ENCODE measurements at places on chromosomes 5 and 9. TPM values are rescaled to one million over a fixed set of nuclear protein-coding genes. Genes with fewer than 3 reads are reported as not detected.
A peak's percentile ranks its signal among the peaks of the same experiment; 100 is the strongest.

STPG3 gene
- not detected for total RNA-seq

MZB1 gene
- total RNA-seq = 0.31 TPM

SPINK9 gene
- total RNA-seq = not detected

CEP120 gene
- total RNA-seq = 14.7 TPM

PCDHA9 gene
- not detected for total RNA-seq

DNA sequence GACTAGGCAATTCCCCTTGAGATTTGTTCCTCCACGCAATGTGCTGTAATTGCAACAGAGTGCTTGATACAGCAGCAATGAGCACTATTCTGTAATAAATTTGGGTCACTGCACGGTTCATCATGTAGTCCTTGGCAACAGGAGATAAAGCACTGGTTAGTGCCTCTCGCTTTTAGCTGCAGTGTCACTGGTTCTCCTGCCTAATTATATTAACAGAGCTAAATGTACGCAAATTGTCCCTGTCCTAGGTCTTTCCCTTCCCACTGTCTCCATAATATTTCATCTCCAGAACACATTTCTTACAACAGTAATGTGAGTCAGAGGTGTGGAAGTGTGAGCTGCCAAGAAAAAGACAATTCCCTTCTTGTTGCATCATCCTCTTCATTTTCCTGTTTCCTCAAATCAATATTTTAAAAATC, 553.1 kb downstream of the ZNF608 start:
- no peak for DNase-seq

DNA sequence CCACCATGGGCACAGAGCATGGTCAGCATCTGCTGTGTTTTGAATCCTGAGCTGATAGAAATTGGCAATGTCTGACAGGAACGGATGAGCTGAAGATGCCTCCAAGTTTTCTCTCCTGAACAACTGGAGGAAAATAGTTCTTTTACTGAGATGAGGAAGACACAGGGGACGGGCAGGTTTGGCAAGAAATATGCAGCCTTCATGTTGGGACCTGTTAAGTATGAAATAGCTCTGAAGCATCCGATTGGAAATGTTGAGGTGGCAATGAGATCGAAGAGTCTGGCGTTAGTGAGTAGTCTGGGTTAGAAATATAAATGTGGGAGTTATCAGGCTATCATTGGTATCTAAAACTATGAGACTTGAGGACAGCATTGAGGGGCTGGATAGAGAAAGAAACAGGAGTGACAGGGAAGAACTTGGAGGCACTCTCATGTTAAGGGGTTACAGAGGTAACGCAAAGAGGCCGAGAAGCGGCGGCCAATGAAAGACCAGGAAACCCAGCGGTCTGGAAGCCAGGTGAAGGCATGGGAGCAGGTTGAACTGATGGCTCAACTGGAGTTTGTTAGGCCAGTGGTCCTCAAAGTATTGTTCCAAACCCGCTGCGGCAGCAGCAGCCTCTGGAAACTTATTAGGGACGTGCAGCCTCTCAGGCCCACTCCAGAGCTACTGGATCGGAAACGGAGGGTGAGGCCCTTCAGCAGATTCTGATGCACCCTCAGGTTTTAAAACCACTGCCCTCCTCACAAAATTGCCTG, 1.0 kb upstream of the MAMDC2 start:
- DNase-seq = no peak

DNA sequence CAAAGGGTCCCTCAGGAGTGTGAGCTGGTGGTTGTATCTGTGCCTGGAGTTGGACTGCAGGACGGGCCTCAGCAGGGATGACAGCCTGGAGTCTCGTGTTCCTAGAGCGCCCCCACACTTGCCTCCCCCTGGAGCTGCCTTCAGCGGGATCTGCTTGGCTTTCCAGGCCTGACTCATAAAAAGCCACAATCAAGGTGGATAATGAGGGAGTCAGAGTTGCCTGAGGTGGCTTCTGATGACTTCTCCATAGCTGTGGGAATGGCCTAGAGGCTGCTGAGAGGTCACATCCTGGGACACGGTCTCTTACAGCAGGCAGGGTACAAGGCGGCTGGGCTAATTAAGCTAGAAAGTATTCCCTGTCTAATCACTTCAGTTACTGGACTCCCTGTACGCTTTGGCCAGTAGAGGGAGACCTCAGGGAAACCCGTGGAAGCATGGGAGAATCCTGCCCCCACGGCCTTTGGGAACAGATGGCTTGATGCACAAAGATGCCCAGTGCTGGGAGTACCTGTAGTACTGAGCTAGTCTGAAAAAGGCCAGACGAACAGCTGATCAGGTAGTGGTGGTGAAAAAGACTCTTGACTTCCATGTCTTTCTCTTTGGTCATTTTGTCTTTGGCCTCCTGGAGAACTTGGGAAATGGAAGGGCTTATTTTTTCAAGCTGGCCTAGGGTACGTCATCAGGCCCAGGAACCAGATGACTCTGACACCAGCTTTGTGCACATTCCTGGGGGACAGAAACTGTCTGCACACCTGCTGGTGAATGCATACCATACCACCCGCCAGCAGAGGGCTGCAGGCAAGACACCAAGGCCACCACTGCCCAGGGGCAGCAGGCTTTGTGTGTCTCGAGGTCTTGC, 16.1 kb upstream of the FRRS1L start:
- peak; percentile 81 for DNase-seq
